ENCODE measurements at places on chromosomes 11 and 22. TPM values are rescaled to one million over a fixed set of nuclear protein-coding genes. Genes with fewer than 3 reads are reported as not detected.

PATE1 gene
- not detected for polyA plus RNA-seq

VSTM5 gene
- polyA plus RNA-seq: not detected

DAGLA gene
- 3.4 TPM for polyA plus RNA-seq

OR9Q2 gene
- polyA plus RNA-seq: not detected

USP2 gene
- 44.1 TPM for polyA plus RNA-seq

SERGEF gene
- 64.0 TPM for polyA plus RNA-seq

PRG2 gene
- not detected for polyA plus RNA-seq

SCGB1C1 gene
- not detected for polyA plus RNA-seq

CRYBB2 gene
- not detected for polyA plus RNA-seq

ABCC8 gene
- 8.8 TPM for polyA plus RNA-seq

HTR3A gene
- not detected for polyA plus RNA-seq

DRD4 gene
- 0.75 TPM for polyA plus RNA-seq

KLHDC7B gene
- 0.45 TPM for polyA plus RNA-seq

CARD18 gene
- 0.50 TPM for polyA plus RNA-seq

HEPHL1 gene
- not detected for polyA plus RNA-seq

OR10A2 gene
- polyA plus RNA-seq: not detected

GLB1L3 gene
- polyA plus RNA-seq: not detected

BATF2 gene
- not detected for polyA plus RNA-seq

SCGB1D2 gene
- polyA plus RNA-seq: not detected

MMP27 gene
- not detected for polyA plus RNA-seq

Data from cardiac muscle cell (in vitro differentiated cells and primary cell).